ENCODE measurements at places on chromosomes 16 and 17. TPM values are rescaled to one million over a fixed set of nuclear protein-coding genes. Genes with fewer than 3 reads are reported as not detected.

IGFALS gene
- 0.34 TPM for total RNA-seq

ABCC3 gene
- 0.93 TPM for total RNA-seq

KRTAP4-4 gene
- total RNA-seq, result not detected

EZH1 gene
- total RNA-seq, result 38.4 TPM

KRT16 gene
- total RNA-seq, result 0.40 TPM

FBXL16 gene
- total RNA-seq, result 0.18 TPM

SPATA22 gene
- not detected for total RNA-seq

TLCD3B gene
- 1.1 TPM for total RNA-seq

CIITA gene
- 0.20 TPM for total RNA-seq

GRCh38 chr17:41382394-41382793 is 288 bp upstream of the KRT34 start:
- no peaks in the 10 kb centered on the region for H3K27me3 ChIP-seq
- H3K4me1 ChIP-seq, result peaks cover 4% of the 10 kb centered on the region
- no peak for DNase-seq
- H3K27ac ChIP-seq, result no peak overlapping the region
- peaks cover 5% of the 10 kb centered on the region for H3K36me3 ChIP-seq

- H3K27me3 ChIP-seq, result peaks cover 39% of the 10 kb centered on the region
- no peak overlapping the region for H3K4me3 ChIP-seq
- no peak overlapping the region for H3K27ac ChIP-seq
- DNase-seq, result no peak
Measured at GRCh38 chr17:50556803-50557202, 3.7 kb upstream of the CACNA1G start.

DNA sequence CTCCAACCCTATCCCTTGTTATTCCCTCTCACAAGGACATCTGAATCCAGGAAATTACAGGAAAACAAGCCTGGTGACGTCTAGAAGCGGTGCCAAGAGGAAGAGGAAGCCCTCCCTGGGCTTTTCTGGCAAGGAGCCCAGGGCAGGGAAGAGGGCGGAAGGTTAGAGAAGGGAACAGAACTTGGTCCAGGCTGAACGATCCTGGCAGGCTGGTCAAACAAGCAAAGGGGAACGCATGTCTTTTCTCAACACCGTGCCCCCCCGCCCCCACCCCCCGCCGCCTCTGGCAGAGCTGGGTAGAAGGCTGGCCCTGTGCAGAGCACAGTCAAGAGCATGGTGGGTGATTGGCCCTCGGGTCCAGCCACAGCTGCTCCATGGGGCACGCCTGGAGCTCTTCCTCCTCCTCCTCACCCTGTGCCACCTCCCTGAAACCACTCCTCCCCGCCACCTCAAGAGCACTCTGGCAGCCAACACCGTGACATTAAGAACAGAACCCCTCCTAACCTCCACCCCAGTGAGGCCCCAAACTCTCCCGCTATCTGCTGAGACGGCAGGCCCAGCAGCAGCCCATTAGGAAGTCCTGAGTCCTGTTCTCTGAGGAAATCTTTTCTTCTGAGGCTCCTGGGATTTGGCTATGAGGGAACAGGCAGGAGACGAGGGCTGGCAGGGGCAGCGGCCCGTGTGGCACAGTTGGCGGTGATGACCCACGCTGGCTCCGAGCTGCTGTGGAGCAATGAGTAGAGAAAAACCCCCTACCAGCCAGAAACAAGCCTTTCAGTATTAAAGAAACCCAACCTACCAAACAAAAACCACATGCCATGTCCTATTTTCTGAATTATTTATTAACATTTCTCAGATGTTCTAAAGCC is 7.3 kb downstream of the C16orf86 start:
- peaks cover 6% of the 10 kb centered on the region for H3K4me1 ChIP-seq
- DNase-seq, result no peak
- H3K36me3 ChIP-seq, result peaks cover 8% of the 10 kb centered on the region
- no peaks in the 10 kb centered on the region for H3K27me3 ChIP-seq
- no peak overlapping the region for H3K4me3 ChIP-seq

DNA sequence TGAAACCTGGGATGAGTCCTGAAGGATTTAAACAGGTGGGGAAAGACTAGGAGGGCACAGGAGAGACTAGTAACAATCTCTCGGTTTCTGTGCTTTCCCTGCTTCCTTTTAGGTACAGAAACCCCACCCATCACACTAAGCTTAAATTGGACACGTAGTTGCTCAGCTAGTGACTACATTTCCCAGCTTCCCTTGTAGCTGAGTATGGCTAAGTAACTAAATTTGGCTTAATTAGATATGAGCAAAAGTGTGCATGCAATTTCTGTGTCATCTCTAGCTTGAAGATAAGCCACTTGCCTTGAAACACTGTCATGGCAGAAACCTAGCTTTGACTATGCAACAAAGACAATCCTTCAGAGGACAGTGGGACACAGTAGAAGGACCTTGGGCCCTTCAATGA is 36.5 kb downstream of the CACNG1 start:
- no peaks in the 10 kb centered on the region for H3K27me3 ChIP-seq
- no peak for DNase-seq
- H3K36me3 ChIP-seq, result peaks cover 26% of the 10 kb centered on the region
- no peak overlapping the region for H3K4me3 ChIP-seq
- H3K27ac ChIP-seq, result no peak overlapping the region

DNA sequence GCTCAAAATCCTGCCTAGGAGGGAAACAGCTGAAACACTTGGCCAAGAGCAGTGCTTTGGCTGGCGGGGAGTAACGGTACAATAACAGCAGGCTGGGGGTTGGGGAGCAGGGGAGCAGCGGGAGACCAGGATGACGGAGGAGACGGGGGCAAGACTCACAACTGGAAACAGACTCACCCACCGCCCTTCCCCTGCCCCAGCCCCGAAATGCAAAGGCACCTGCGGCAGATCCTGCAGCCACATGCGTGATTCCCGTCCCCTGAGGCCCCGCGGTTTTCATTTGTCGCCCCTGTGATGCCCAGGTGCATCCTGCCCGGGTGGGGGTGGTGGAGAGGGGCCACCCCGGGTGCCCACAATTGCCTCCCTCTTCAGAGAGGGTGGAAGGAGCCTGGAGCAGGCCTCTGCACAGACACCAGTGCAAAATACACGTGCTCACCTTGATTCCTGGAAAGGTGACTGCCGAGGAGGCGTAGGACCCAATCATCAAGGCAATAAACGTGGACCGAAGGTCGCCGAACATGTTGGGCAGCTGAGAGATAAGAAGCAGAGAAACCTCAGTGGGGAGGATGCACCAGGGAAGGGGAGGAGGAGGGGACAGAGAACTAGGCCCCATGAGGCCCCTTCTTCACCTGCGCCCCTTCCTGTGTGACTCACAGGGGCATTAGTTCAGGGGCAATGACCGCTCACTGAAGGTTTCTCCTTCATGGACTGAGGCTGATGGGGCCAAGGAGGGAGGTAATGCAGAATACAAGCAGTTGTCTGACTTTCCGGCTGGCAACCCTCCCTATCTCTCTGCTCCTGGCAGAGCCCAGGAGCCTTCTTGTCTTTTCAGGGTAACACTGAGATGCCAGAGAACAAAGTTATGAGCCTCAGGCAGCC is 30.4 kb upstream of the PITPNA start:
- no peak overlapping the region for H3K4me3 ChIP-seq
- H3K4me1 ChIP-seq, result no peaks in the 10 kb centered on the region
- no peaks in the 10 kb centered on the region for H3K36me3 ChIP-seq
- no peak overlapping the region for H3K27ac ChIP-seq
- no peak for DNase-seq

GRCh38 chr17:82583720-82584234 is 64.2 kb downstream of the FOXK2 start:
- no peaks in the 10 kb centered on the region for H3K4me1 ChIP-seq
- no peaks in the 10 kb centered on the region for H3K27me3 ChIP-seq
- H3K27ac ChIP-seq, result no peak overlapping the region
- no peak for DNase-seq

DNA sequence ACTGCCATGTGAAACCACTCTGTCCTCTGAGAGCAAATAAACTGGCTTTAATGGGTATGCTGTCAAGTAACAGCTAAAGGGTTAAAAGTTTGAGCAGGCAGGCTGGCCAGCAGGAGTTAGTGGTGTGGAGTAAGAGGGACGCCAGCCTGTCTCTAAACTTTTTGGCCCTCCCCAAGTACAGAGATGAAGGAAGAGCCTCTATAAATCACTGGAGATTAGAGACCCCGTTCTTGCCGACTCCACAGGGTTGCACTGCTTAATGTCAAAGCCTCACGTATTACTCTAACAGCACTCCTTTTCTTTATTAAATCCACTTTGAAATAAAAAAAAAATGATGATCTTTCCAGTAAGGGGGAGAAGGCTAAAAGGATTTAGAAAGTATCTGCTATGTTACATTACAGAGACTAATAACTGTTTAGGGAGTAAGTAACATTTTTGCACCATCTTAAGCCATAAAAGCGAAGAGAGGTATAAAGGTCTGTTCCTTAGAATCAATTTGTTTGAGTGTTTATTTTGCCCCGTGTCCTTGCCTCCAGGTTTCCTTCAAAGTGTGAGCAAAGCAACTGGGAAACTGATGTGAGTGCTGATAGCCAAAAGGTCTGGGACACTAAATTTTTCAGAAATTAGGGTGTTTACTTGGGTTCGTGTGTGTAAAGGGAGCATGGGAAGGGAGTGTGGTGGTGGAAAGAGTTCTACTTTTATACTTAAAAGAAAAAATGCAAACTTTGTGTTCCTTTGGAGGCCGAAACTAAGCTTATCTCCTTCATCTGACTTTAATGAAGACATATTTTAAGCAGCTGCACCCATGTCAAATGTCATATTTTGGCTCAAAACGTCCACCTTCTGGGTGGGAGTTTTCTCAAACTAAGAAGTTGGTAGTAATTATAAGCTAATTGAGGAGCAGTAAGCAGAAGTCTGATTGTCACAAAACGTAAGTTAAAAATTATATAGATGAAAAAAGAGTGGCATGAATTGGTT is 109.9 kb upstream of the TBX2 start:
- DNase-seq, result no peak
- no peaks in the 10 kb centered on the region for H3K27me3 ChIP-seq
- H3K4me3 ChIP-seq, result peak overlapping the region; percentile 46

- H3K27ac ChIP-seq, result no peak overlapping the region
- no peaks in the 10 kb centered on the region for H3K36me3 ChIP-seq
- no peaks in the 10 kb centered on the region for H3K4me1 ChIP-seq
- no peaks in the 10 kb centered on the region for H3K27me3 ChIP-seq
- no peak for DNase-seq
- H3K4me3 ChIP-seq, result no peak overlapping the region
Measured at GRCh38 chr16:13139661-13140241, 238.4 kb downstream of the SHISA9 start.

DNA sequence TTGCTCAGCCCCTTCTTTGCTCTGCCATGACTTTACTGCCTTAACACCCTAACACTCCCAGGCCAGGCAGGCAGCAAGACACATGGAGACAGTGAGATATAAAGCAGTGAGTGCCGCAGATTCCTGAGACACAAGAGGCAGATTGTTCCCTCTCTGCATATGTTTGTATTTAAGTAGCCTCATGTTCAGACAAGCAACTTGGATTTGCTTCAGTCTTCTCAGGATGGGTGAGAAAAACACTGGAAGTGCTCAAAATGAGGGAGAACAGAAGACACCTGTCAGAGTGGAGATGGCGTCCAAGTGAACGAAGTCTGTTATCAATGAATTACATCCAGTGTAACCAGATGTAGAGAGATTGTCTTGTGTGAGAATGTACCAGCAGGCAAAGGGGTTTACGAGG is 86.8 kb downstream of the CES1 start:
- H3K27me3 ChIP-seq, result peaks cover 53% of the 10 kb centered on the region
- H3K4me3 ChIP-seq, result no peak overlapping the region
- no peak overlapping the region for H3K27ac ChIP-seq
- H3K36me3 ChIP-seq, result no peaks in the 10 kb centered on the region
- no peaks in the 10 kb centered on the region for H3K4me1 ChIP-seq

GRCh38 chr16:66429290-66429962 is 2.3 kb downstream of the BEAN1 start:
- peaks cover 79% of the 10 kb centered on the region for H3K27me3 ChIP-seq
- peaks cover 5% of the 10 kb centered on the region for H3K4me1 ChIP-seq
- H3K27ac ChIP-seq, result no peak overlapping the region

GRCh38 chr17:48814504-48814903 is 2.5 kb downstream of the TTLL6 start:
- peaks cover 7% of the 10 kb centered on the region for H3K4me1 ChIP-seq
- no peaks in the 10 kb centered on the region for H3K36me3 ChIP-seq
- no peak overlapping the region for H3K27ac ChIP-seq
- H3K27me3 ChIP-seq, result peaks cover 68% of the 10 kb centered on the region

GRCh38 chr17:27356091-27356705 is 62.3 kb downstream of the WSB1 start:
- no peaks in the 10 kb centered on the region for H3K27me3 ChIP-seq
- no peak overlapping the region for H3K4me3 ChIP-seq
- H3K27ac ChIP-seq, result no peak overlapping the region
- DNase-seq, result no peak
